ENCODE measurements at places on chromosomes 4 and X. TPM values are rescaled to one million over a fixed set of nuclear protein-coding genes. Genes with fewer than 3 reads are reported as not detected.

GRCh38 chrX:69268611-69269010, 103.4 kb upstream of the PJA1 start:
- DNase-seq: no peak

GRCh38 chr4:136329042-136329662, 1203.1 kb downstream of the PCDH18 start:
- DNase-seq: no peak

- DNase-seq: no peak
Measured at GRCh38 chr4:20019310-20020015, 232.2 kb upstream of the SLIT2 start.

- DNase-seq: no peak
Measured at GRCh38 chr4:139253713-139254112, 26.3 kb downstream of the MGARP start.

- DNase-seq: no peak
Measured at GRCh38 chr4:121943941-121944340, 7.9 kb downstream of the TRPC3 start.

GRCh38 chrX:133373386-133374079, 41.8 kb downstream of the GPC4 start:
- DNase-seq: no peak

DNA sequence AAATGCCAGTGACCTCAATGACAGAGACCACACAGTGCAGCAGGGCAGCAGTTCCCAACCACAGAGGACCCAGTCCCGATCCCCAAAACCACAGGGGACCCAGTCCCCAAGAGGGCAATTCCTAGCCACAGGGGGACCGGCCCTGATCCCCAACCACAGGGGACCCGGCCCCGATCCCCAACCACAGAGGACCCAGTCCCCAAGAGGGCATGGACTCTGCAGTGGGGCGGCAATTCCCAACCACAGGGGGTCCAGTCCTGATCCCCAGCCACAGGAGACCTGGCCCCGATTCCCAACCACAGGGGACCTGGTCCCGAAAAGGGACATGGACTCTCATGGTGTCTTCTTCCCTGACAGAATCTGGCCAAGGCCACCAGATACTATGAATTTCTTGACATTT, 136.3 kb downstream of the AFAP1 start:
- DNase-seq: no peak

- DNase-seq: no peak
Measured at GRCh38 chrX:41312786-41313185, 21.2 kb upstream of the DDX3X start.

DNA sequence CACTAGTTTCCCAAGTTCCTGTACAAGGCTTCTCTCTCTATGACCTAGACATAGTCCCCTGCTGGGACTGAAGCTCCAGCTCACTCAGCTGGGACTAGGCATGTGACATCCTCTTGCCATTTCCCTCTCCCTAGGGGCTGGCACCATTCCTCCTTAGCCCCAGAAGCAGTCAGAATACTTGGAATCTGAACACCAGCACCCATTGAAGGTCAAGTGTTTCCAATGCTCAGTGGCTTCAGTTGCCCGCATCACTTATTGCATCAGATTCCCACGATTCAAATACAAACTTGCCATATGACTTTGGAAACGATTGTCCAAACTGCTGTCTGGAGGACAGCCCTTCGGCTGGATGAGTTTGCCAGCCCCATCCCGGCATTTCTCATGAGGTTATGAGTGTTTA, 65.5 kb upstream of the HOPX start:
- no peak for DNase-seq

DNA sequence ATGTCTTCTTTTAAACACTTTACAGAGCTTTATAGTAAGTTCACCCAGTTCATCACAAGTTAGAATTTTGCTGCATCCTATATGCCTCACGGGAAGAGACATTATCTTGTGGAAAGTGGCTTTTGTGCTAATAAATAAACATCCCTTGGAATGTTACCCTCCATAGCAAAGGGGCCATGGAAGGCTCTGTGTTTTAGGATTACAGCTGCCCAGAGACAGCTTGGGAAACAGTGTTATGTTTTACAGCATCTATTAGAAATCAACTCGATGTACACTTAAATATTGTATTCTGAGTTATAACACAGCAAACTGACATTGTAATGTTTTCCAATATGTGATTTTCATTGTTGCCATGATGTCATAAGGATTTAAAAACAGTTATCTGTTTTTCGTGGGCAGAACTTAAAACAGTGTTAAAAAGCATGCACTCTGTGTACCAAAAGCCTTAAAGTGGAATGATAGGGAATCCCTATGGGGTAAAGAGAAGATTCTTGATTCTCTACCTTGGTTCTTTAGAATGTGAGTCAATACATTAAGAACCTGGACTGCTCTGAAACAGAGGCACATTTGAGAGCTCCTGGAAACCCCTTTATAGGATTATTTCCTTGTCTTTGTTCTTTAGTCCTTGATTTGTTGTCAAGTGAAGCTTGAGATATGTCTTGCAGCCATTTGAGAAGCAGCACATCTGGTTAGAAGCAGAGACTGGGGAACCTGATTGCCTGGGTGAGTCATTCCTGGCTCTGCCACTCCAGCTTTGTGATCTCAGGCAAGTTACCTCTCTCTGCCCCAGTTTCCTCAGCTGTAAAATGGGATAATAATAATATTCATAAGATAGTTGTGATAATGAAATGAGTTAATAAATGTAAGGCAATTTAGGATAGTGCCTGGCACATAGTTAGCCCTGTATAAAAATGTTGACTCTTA, 41.6 kb downstream of the ARHGAP10 start:
- no peak for DNase-seq

DNA sequence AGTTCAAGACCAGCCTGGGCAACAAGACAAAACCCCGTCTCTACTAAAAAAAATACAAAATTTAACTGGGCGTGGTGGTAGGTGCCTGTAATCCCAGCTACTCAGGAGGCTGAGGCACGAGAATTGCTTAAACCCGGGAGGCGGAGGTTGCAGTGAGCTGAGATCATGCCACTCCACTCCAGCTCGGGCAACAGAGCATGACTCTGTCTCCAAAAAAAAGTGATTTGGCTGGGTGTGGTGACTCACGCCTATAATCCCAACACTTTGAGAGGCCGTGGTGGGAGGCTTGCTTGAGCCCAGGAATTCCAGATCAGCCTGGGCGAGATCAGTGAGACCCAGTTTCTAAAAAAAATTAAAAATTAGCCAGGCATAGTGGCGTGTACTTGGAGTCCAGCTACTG, 4.1 kb downstream of the OPHN1 start:
- no peak for DNase-seq

DNA sequence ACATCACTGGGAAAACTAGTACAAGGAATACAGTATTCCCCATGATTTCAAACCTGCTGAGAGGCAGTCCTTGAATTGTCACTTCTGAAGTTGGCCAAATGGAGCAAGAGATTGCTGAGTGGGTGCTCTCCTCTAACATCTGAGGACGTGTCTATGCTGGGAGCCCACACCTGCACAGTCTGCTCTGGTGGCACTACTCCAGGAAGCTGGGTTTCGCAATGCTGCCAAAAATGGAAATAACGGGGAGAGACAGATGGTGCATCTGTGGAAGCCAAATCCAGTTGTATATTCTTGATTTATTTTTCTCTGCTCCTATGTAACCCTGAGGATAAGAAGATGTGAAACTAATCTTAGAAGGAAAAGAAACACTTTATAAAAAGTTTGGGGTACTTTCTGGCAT, 240.1 kb upstream of the CTSO start:
- no peak for DNase-seq

- no peak for DNase-seq
Measured at GRCh38 chrX:18548996-18549395, 122.9 kb downstream of the RS1 start.

GRCh38 chr4:60953826-60954225, 246.3 kb upstream of the ADGRL3 start:
- no peak for DNase-seq

DNA sequence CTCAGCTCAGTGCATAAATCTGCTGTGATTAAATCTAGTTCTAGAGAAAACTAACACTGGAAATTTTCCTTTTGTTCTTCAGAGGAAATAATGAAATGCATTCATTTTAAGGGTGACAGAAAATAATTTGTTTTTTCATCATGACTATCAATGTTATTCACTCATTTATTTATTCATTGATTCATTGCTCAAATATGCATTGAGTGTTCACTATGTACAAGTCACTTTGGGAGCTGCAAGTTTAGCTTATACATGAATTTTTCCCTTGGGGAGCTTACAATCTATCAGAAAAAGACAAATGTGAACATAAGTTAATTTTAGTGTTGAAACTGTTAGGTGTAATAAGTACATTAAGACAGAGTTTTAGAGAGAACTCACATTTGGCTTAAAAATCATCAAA, 897.8 kb downstream of the CENPC start:
- DNase-seq: no peak

DNA sequence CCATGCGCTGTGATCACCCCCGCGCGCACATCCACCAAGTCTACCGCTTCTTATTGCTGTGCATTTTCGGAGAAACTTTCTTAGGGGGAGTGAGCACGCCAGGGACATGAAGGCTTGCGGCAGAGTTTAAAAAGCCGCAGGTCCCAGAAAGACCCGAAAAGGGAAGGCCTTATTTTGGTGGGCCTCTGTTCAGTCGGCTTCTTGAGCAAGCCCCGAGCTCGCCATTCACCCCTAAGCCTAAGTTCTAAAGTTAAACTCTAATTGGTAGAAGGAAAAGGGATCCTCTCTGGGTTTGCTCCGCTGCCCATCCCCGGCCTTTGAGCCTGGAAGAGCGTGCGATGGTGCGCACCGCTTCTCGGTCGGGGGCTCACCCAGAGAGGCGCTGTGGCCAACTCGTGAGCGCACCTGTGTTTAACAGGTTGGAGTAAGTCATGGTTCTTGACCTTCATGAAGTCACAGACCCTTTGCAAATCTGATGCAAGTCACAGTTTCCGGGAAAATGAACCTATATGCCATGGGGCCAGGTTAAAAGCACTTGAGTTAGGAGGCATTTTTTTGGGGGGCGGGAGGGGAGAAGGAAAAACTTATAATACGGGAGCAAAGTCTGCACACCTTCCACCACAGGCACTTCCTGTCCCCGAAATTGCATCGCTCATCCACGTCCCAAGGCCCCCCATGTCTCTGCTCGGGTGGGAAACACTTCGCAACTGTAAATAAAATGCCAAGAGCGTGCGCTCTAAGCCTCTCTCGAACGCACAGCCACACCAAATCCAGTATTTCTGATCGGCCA, 1.9 kb downstream of the PHOX2B start:
- no peak for DNase-seq

DNA sequence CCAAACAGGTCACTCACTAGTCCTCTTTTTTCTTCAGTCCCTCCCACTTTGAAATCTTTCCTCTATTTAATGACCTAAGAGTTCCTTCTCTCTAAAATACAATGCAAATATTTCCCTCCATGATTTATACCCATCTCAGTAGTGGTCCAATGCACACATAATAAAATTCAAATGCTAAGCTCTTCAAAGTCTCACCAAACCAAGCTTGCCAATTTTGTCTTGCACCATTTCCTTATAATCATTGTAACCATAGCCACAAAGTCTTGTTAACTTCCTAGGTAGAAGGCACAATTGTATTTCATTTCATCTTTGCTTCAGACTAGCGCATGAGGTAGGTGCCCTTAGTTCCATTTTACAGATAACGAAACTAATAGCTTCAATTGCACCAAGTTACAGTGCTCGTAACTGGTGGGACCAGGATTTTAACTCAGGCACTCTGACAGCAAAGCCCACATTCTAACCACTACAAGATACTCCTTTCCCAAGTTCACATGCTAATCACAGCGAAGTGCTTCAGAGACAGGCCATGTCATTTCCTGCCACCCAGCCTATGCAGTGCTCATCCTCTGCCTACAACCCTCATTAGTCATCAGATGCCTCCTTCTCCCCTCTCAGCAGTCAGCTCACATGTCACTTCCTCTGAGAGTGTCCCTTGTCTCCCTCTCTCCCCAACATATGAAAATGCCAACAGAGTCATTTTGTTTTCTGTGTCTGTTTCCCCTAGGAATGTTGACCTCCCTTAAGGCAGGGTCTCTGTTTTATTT, 66.9 kb upstream of the PPARGC1A start:
- DNase-seq: no peak

- no peak for DNase-seq
Measured at GRCh38 chrX:136209751-136210150, 41.4 kb downstream of the MAP7D3 start.

CPXCR1 gene
- total RNA-seq: not detected

NKX3-2 gene
- 0.37 TPM for total RNA-seq

ADRA2C gene
- total RNA-seq: 1.1 TPM

RNF150 gene
- 41.3 TPM for total RNA-seq

GAGE2A gene
- total RNA-seq: not detected

DMRTC1 gene
- total RNA-seq: not detected

H2BW2 gene
- total RNA-seq: not detected

Data from urinary bladder (tissue), 4 donors.